ENCODE measurements at places on chromosomes 6 and 20.

DNA sequence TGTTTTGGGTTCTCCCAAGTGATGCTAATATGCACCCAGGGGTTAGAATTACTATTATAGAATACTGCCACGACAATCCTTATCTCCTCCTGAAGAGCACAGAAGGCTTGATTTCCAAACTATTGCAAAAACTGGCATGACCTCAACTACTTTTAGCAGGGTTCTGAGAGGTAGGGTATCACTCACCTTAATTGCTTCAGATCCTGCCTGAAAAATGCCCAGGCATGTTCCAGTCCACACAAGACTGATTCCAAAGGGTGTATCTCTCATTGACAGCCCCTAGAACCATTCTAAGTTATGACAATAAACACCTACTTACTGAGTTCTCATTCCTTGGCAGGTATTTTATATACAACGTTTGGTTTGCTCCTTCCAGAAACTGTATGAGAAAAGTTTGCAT, 5.0 kb upstream of the DSE start:
- no peak for DNase-seq

DNA sequence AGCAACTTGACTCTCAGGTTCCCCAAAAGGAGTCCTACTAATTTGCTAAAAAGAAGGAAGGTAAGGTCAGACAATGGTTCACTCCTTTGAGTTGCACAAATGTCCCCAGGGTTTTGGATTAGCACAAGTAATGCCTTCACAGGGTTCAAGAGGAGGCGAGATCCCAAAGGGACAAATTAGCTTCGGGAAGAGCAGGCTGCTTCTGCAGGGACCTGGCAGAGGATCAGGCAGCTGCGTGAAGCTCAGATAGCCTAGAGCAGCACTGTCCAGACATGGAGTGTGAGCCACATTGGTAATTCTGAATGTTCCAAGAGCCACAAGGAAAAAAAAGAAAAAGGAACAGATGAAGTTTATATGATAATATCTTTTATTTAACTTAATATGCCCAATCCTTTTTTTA, 115.4 kb downstream of the CFAP61 start:
- DNase-seq, result no peak

DNA sequence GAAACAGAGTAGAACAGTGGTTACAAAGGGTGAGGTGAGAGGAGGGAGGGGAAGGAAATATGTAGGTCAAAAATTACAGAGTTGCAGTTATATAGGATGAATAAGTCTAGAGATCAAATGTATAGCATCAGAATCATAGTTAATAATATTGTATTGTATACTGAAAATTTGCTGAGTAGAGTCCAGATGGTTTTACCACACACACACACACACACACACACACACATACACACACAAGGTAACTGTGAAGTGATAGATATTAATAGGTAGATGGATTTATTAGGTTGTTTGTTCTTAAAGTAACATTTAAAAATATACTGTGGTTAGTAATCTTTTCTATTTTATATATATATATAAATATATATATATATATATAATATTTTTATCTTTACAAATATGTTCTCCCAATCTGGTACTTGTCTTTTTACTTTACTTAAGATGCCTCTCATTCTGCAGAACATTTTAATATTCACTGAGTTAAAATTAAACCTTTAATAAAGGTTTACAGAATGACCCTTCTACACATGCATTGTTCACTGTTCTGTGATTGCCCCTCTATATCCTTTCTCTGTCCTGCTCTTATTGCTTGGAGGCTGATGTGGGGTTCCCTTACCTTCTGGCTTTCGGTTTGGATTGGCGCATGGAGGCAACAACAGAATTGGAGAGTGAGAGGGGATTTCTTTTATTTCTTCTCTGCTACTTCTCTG, 408 bp downstream of the PTCHD4 start:
- no peak for DNase-seq

GRCh38 chr6:99016355-99016754, 68.6 kb upstream of the FBXL4 start:
- no peak for DNase-seq

- no peak for DNase-seq
These were observed 2.9 kb downstream of the PKIG start for GRCh38 chr20:44585057-44585963.

- no peak for DNase-seq
These were observed 65.3 kb downstream of the NUS1 start for GRCh38 chr6:117740605-117741004.

- DNase-seq, result no peak
These were observed 124.4 kb downstream of the TRMT11 start for GRCh38 chr6:126110512-126111270.

DNA sequence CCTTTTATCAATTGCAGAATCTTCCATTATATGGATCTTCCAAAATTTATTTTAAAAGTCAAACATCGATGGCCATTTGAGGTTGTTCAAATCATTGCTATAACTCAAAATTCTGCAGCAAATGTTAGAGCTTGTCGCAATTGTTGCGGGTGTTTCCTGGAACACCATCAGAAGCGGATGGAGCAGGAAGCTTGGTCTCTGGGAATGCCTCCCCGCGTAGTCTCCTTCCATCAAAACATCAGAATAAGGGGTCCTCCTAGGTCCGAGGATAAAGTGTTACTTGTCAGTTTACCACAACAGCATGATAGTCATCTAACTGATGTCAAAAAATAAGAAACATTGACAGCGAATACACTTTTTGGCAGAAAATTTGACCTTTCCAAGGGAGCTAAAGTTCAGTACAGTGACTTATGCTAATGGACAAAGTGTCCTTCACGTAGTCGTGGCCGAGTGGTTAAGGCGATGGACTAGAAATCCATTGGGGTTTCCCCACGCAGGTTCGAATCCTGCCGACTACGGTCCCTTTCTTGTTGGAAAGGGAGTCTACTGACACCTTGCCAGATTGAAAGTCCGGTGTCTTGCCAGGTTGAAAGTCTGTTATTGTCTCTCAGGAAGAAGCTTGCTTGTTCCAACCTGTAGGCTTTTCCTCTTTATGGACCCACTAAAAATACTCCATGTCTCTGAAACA, 59.0 kb upstream of the ZNF184 start:
- no peak for DNase-seq

DNA sequence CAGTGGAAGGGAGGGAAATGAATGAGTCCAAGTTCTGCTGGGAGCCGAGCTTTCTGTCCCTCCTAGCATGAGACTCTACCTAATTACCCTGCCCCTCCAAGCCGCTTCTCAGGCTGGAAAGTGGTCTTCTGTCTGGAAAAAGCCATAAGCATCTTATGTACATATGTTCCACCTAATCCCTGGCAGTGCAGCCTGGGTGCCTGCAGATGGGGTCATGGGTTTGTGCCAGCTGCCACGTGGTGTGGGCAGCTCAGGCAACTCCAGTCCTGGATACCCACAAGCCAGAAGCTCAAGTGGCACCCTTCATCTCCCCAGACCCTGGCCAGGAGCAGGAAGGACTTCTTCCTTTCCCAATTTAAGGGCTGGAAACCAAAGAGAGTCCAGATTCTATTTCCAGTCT, 253.1 kb downstream of the LY86 start:
- no peak for DNase-seq

- no peak for DNase-seq
These were observed 40.1 kb downstream of the TBPL1 start for GRCh38 chr6:133992992-133993680.
